NAMALWA (cell line): ENCODE measurements at places on chromosomes 2 and 18.

- DNase-seq = peak; percentile 86
These were observed 40.0 kb downstream of the ICA1L start for GRCh38 chr2:202831242-202832220.

GRCh38 chr2:192068966-192069365, 125.8 kb downstream of the TMEFF2 start:
- no peak for DNase-seq

GRCh38 chr18:41881285-41881684, 73.7 kb upstream of the PIK3C3 start:
- DNase-seq = no peak

DNA sequence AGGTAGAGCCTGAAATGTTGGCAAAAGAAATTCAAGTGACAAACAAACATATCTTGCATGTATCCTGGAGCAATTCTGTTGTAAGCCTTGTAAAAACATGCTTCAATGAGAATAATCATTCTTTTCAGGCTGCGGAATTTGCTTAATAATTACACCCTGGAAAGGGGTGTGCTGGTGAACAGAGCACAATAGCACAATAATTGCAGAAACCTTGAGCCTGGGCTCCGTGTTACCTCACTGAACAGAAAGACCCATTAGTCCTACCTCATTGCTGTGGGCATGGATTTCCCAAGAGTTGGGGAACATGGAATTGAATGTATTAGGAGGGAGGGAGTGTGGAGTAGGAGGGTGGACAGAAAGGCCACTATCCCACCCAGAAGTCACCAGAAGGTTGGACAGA, 168.0 kb upstream of the ALKAL2 start:
- no peak for DNase-seq

DNA sequence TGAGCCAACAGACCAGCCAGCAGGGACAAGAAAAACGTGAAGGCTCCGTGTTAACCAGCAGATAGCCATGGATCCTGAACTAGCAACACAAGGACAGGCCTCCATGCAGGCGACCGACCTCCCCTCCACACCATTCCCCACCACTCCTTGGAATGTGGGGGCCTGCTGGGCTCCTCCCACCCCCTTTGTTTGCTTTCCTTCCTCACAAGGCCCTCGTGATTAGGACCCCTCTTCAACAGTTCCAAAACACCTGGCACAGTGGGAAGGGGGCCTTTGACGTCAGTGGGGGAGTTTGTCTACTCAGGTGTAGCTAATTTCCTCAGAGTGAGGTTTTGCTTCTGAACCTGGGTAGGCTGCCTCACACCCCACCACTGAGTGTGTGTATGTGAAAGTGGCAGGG, 37.8 kb downstream of the SLC14A2 start:
- no peak for DNase-seq

GRCh38 chr2:241903121-241904010, 33.8 kb downstream of the RTP5 start:
- DNase-seq = no peak
